ENCODE measurements at places on chromosomes 1 and 21.

- no peak for DNase-seq
Observed at GRCh38 chr1:178470411-178470960, 26.3 kb downstream of the CLEC20A start.

DNA sequence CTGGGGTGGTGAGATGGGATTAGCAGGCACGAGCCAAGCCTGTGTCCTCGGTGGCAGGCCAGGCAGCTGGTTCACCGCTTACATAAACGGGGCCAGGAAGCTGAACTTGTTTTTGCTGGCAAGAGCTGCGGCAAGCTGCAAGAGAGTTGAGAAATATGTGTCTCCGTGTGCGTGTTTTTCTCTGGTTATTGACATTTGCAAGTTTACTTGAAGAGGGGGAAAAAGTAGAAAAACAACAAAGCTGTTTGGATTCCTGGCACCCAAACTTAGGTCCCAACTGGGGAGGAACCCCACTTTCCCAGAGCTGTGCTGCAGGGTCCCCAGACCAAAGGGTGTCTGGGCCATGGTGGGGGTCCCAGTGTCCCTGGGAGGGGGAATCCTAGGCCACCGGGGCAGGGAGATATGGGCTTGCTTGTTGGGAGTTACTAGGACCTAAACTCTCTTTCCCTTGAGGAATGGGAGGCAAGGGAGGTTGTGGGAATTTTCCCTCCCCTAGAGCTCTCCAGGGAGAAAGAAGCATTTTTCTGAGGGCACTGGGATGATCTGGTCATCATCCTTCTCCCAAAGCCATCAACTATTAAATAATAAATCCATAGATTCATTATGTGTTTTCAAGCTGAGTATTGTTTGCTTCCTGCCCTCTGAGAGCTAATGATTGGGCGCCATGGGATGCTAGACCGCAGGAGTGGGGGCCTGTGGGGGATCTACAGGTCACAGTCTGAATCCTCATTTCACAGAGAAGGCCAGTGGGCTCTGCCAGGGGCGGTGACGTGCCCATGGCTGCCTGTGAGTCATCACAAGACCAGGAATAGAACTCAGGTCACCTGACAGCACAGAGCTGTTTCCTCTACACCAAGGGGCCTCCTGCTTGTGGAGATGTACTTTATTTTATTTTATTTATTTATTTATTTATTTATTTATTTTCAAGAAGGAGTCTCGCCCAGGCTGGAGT lies 14.8 kb downstream of the IL6R start:
- no peak for DNase-seq

DNA sequence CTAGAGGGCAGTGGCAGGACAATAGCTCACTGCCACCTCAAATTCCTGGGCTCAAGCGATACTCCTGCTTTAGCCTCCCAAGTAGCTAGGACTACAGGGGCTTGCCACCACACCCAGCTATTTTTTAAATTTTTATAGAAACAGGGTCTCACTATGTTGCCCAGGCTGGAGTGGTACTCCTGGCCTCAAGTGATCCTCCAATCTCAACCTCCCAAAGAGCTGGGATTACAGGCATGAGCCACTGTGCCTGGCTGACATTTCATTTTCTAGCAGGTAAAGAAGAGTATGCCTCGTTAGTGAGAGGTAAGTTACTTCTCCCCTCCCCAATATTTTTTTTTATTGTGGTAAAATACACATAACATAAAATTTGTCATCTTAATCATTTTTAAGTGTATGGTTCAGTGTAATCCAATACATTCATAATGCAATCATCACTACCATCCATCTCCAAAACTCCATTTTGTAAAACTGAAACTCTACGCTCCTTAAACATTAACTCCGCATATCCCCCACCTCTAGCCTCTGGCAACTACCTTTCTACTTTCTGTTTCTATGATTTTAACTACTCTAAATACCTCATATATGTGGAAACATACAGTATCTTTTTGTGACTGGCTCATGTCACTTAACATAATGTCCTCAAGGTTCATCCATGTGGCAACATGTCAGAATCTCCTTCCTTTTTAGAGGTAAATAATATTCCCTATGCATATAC lies 22.4 kb downstream of the ZZZ3 start:
- no peak for DNase-seq

DNA sequence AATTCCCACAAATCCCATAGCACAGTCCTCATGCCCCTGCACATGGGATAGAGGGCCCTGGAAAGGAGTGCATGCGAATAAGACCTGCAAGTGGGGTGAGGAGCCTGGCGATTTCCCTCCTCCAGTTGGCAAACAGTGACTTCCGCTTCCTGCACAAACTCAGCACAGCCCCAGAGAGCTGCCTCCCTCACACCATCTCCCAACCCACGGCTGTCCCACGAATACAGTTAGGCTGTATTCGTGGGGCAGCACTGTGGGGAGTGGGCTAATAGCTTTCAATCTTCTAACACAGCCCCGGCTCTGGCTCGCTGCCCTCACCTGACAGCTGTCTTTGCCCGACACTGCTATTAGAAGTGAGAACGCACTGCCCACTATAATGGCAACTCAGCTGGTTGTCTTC lies 28.2 kb upstream of the CNTN2 start:
- DNase-seq = no peak

DNA sequence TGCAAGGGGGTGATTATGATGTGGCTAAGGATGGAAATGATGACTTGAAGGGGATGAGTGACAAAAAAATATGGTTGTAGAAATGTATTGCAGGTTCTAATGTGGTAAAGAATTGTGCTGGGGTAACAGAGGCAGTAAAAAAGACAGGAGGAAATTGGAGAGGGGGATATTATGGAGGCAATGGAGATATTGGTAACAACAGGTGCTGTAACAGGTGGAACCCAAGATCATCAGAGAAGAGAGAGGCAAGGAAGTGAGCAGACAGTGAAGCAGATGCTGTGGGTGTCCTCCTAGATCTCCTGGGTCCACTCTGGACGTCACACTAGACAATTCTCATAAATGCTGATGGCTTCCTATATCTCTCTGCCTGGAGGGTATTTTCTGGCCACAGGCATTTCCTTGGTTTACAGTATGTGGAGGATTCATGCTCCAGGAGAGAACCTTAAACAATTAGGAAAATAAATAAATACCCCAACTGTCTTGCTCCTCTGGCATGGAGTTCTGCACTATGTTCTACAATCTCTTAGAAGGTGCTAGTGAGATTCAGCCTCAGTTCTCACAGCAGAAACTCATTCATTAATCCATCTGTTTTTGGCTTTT lies 620.3 kb upstream of the PLXNA2 start:
- DNase-seq = no peak

DNA sequence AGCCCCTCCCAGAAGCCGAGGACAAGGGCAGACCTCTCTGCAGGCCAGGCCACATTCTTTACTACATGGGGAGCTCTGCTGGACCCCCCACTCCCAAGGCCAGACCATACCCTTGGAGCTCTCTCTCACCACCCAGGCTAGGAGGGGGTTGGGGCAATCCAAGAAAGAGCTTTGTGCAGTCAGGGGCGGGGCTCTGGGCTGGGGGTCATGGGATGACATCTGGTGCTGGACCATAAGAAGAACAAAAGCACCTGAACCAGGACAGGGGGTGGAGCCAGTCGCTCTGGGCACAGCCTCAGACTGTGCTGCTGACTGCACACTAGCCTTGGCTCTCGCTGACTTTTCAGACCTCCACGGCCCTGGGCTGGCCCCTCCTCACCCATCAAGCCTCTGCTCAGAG lies 23.1 kb upstream of the AJAP1 start:
- no peak for DNase-seq

DNA sequence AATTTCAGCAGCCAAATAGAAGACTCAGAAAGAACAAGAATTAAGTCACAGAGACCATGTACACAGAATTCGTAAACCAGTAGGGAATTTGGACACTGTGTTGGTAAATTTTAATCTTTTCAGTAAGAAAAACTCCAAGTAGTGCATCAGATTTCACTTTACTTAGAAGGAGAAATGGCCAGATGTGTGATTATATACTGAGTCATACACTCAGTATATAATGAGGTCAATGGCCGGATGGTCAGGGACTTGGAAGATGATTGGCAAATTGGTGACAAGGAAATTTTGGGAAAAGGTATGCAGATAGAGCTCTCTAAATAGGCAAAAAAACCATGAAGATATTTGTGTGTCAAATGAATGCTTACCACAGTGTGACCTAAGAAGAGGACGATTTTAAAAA lies 399.8 kb upstream of the LRRC7 start:
- DNase-seq = no peak

GRCh38 chr1:23718482-23718881 lies 24.8 kb upstream of the ELOA start:
- no peak for DNase-seq

- no peak for DNase-seq
Observed at GRCh38 chr1:177975588-177976495, 6.0 kb upstream of the SEC16B start.

- no peak for DNase-seq
Observed at GRCh38 chr1:162281426-162281825, 95.2 kb downstream of the SPATA46 start.

DNA sequence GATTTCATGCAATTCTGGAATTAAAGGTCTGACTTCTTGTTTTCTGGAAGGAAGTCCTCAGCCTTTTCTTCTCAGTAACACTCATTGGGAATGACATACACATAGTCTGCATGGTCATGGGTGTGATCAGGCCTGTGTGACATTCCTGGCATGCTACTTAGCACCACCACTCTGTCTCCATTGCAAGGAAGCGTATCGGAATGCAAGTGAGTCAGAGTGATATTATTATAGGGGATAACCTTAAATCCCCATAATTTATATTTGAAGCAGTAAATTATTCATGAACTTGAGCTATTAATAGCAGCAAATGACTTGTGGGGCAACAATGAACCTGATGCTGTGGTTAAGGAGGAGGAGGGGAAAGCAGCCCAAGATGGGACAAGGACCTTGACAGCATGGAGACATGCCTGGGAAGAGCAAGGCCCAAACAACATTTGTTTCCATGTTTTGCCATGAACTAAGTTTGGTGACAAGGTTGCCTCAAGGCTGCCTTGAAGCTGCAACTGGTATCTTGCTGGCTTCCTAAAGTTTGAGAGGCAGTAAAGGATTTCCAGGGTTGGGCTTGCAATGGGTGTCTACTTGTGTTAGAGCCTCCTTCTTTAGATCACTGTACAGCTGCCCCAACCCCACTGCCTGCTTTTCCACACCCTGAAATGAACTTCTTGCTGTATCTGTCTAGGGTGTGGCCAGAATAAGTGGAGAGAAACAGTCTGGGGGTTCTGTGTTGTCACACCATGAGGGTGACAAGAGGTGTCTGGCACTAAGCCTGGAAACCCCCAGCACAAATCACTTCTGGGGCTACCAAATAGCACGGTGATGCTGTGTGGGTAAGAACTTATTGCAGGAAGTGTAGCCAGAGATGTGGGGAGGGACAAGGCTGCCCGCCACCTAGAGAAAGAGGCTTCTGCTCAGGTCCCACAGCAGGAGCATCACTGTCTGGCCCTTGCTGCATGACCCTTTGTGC lies 4.6 kb downstream of the MAB21L3 start:
- DNase-seq = no peak

GRCh38 chr1:41936107-41936506 lies 17.4 kb upstream of the HIVEP3 start:
- no peak for DNase-seq

DNA sequence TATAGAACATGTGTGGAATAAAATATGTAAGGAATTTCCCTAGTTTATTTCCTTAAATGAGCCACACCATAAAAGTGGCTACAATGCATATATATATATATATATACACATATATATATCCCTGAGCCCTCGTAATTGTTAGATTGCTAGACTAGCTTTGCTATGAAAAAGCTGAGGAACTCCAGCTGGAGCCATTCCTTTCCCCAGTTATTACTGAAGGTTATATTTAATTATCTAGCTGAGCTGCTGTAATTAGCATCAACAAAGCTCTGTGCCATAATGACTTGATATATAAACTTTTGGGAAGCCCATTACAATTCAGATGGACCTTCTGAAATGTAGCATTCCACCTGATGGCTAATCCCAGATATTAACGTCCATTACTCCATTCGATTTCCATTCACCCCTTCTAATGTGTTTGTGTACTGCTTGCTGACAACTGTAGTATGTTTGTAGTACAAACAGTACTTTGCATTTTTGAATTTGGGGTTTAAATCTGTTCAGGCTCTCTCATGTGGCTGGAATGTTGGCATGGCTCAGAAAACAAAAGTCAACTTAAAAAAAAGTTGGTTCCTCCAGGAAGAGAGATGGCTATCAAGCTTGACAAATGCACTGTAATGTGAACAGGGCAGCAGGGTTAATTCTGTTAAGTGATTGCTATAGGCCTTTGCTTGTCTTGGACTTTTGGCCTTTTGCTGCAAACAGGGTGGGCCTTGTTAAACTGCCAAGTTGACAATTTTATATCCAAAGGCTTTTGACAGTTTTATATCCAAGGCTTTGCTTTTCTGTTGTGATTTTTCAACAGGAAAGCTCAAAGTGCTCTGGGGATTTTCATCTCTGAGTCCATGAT lies 170.0 kb downstream of the LTN1 start:
- DNase-seq = no peak

DNA sequence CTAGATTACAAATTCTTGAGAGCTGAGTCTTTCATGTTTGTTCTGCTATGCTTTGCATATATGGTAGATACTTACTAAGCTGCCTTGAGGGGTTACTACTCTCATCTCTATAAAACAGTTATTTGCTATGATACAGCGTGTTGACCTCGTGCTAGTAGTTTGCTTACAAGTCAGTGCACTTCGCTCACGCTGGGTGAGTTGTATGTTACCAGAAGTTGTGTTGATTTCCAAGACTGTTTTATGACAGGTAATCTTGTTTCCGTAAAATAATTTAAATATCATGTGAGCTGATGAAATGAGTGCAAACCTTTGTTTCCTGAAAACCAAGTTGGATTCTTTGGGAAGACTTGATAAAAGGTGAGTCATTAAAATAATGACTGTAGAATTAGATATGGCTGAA lies 7.3 kb downstream of the MRPS6 start:
- DNase-seq = no peak

- no peak for DNase-seq
Observed at GRCh38 chr1:29675481-29676263, 439.4 kb downstream of the PTPRU start.

DNA sequence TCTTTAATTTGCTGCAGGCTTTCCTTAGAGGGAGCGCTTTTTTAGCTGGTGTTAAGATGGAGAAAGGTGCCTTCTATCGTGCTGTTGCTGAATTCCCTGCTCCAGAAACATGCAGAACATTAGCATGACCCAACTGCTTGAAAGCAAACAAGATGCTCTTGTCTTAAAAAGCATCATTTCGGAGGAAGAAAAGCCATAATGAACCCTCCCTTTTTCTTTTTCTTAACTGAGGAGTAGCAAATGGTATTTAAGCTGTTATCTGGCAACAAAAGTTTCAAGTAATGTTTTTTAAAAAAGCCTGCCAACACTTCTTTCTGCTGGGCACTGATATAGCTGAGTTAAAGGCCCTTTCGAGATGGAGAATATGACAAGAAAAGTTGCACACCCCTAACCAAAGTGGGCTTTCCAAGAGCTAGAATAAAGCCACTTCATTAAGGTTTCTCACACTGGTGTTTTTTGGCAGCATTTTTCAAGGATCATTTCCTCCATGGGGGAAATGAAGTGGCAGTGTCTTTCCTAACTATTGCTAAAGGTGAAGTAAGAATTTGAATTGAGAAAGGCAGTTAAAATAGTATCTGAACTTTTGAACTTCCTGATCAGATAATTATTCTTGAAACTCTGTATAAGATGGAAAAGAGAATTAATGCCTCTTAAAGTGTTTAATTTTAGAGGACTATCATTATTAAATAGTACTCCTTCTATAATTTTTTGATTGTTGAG lies 38.8 kb downstream of the ST6GALNAC5 start:
- no peak for DNase-seq

- no peak for DNase-seq
Observed at GRCh38 chr1:19942088-19942487, 18.7 kb upstream of the PLA2G2E start.

- no peak for DNase-seq
Observed at GRCh38 chr1:226874579-226875425, 4.4 kb downstream of the PSEN2 start.
